ENCODE measurements at places on chromosomes 11 and 22.

DNA sequence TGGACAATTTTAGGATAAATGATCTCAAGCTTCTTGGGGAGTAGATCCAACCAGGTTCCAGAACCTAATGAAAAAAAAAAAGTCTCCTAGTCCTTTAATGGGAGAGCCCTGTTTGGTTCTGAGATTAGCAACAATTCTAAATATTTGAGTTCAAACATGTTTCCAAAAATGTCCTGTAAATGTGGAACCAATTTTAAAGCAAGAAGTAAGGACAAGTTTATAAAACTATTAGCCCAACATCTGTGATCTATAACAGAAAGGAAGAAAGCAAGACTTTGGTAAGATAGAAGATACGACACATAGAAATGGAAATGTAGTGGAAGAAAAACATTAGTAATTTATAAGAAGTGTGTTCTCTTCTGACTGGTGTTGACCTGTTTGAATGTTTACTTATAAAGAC, 79.7 kb upstream of the SLC5A12 start:
- DNase-seq: no peak

GRCh38 chr11:82732734-82733443, 775 bp downstream of the FAM181B start:
- DNase-seq: no peak

DNA sequence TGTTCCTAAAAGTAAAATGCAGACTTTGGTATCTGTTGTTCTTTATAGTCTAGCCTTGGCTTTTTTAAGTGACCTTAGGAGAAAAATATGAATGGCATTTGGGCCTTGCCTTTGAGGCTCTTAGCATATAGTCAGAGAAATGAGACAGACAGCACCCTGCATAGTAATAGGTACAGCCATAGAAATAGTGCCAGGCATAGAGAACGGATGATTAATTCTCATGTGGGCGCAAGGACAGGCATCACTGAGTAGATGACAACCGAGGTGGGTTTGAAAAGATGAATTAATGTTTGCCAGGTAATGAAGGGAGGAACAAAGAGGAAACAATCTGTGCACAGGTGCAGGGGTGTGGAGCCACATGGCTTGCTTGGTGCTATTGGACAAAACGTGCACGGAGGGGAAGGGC, 90.5 kb downstream of the BMAL1 start:
- no peak for DNase-seq

DNA sequence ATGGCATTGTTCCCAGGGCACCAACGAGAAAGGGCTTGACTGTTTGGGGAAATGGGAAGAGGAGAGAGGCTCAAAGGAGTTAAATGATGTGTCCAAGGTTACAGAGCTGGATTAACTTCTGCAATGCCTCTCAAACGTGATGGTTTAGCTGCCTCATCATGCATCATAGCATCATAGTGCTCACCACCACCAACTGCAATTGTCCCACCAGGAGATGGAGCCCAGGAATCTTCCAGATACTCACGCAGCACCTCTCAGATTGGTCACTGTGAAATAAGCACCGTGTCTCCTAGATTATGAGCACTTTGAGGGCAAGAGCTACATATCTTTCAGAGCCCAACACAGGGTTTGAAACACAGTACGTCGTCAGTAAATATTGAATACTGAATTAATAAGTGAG, 69.2 kb downstream of the PRSS23 start:
- DNase-seq: no peak

- DNase-seq: no peak
Observed at GRCh38 chr22:48734961-48735360, 1092.7 kb downstream of the BRD1 start.

DNA sequence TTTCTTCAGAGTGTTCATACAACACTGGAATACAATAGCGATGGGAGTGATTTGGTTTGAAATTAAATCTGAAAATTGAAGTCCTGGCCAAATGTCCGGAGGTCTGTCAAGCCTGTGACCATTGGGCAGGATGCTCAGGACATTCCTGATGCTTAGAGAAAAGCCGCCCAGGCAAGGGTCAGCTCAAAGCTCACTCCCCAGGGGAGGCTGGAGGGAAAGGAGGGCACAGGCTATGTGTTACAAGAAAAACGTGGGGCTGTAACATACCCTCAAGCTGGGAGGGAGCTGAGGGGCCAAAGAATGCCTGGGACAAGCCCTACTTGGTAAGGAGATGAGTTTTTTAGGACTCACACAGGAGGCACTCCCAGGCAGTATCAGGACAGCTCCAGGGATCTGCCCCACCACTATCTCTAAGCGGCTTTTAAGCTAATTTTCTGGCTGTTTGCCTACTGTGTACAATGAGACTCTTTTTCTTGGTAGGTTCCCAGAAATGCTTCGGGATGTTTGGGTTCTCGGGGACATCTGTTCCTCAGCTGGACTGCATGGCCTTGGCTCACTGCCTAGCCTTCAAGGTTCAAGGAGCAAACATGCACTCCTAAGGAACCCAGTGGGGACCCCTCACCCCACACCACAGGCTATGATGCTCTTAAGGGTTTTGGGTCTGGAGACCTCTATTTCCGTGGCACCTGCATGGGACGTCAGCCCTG, 500.1 kb downstream of the BRD1 start:
- DNase-seq: no peak

- no peak for DNase-seq
Observed at GRCh38 chr11:69941546-69942332, 122.5 kb upstream of the FGF3 start.

- DNase-seq: no peak
Observed at GRCh38 chr11:22339611-22340010, 1.4 kb downstream of the SLC17A6 start.

DNA sequence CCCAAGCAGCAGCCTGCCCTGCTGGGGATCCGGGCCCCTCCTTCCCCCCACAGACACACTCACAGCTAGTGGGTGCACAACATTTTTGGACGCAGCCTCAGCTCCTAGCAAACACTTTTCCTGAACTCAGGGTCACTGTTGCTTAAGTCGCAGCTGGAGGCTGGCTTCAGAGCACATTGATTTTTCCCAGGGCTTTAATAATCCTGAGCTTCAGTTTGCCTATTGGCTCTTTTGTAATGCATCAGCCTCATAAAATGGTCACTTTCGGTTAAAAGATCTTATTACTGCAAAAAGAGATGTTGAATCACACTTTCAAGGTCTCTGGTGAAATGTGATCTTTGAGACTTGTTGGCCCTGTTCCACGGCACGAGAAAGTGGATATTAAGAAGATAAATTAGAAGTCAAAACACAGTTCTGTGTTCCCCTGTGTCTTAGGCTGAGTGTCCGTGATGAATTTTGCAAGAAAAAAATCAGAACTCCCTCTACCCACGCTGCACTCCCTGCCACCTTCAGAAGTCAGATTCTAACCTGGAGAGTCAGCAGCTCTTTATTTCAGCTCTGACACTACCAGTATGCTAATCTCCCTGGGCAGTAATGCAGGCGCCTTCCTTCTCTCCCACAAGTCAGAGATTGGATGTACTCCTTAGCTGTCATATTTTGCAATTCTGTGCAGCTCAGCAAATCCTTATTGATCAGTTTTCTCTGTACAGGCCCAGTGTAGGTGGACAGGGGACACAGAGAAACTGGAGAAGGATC, 158.2 kb upstream of the E2F8 start:
- DNase-seq: no peak

DNA sequence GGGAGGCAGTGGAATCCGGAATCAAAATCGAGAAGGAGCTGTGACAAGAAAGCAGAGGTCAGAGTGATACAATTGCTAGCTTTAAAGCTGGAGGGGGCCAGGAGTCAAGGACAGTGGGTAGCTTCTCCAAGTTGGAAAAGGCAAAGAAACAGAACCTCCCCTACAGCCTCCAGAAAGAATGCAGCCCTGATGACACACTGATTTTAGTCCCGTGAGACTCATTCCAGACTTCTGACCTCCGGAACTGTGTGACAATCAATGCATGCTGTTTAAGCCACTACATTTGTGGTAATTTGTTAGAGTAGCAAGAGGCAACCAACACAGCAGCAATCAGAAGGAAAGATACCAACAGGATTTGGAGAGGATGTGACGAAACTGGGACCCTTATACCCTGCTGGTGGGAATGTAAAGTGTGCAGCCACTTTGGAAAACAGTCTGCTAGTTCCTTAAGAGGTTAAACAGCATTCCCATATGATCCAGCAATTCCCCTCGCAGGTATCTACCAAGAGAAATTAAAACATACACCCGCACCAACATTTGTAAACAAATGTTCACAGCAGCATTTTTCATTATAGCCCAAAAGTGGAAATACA, 66.7 kb downstream of the DSCAML1 start:
- DNase-seq: no peak

DNA sequence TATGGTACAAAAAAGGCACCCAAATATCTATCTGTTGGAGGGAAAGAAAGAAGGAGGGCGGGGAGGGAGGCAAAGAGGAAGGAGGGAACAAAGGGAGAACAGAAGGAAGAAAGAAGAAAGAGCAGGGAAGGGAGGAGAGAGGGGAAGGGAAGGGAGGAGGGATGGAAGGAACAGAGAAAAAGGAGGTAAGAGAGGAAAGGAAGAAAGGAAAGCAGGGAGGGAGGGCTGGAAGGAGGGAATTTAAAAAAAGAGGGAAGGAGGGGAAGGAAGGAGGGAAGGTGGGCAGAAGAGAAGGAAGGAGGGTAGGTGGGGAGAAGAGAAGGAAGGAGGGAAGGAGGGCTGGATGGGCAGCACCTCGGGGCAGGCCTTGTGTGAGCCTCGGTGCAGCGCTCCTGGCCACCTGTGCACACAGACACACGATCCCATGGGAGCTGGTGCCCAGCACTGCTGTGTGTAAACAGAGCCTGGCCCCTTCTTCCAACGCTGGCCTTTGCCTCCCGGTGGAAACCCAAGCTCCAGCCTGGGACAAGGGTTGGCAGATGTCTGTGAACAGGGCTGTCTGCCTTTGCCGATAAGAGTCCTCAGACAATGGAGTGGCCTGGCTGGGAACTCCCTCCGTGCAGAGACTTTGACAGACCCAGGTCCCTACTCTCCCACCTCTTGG, 23.2 kb downstream of the SMIM38 start:
- no peak for DNase-seq

GRCh38 chr11:2248242-2248641, 22.1 kb downstream of the ASCL2 start:
- no peak for DNase-seq

- DNase-seq: no peak
Observed at GRCh38 chr22:49091451-49091850, 736.2 kb downstream of the BRD1 start.

Measured in activated T-helper 1 cell treated with anti-CD3 and anti-CD28 coated beads, Interleukin-2, amount 50 U/mL, for 16 hours (primary cell).